Inflammatory macrophage treated with lipopolysaccharide for 1 hour (primary cell): ENCODE measurements at places on chromosomes 3 and 15.

DNA sequence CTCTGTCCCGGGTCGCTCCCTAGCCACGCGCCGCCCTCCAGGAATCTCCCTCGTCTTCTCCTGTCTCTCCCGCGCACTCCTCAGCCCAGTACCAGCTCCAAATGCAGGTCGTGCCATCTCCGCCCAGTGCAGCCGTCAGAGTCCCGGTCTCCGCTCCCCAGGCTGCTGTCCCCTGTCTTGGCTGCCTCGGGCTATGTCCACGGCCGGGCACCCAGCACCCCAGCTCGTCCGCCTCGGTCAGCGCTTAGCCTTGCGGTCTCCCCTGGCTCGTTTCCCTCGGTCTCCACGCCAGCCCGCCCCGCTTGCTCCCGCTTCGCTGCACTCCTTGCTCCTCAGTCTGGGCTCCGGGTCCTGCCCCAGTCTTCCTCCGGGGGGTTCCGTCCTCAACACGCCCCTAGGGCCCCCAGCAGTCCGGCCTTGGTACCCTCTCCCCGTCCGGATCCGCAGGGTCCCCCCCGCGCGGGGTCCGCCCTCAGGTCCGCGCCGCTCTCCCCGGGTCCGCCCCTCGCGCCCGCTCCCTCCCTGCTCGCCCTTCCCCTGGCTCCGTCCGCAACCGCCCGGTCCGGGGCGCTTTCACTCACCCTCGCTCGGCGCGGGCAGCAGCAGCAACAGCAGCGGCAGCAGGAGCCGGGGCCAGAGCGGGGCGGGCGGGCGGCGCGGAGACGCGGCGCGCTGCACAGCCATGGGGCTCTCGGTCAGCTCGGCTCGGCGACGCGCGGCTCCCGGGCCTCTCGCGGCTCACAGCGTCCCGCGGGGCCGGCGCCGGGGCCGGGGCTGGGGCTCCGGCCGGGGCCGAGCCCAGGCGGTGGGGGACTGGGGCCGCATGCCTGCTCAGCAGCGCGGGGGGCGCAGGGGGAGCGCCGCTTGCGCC, 462 bp downstream of the IGDCC3 start:
- DNase-seq = no peak

DNA sequence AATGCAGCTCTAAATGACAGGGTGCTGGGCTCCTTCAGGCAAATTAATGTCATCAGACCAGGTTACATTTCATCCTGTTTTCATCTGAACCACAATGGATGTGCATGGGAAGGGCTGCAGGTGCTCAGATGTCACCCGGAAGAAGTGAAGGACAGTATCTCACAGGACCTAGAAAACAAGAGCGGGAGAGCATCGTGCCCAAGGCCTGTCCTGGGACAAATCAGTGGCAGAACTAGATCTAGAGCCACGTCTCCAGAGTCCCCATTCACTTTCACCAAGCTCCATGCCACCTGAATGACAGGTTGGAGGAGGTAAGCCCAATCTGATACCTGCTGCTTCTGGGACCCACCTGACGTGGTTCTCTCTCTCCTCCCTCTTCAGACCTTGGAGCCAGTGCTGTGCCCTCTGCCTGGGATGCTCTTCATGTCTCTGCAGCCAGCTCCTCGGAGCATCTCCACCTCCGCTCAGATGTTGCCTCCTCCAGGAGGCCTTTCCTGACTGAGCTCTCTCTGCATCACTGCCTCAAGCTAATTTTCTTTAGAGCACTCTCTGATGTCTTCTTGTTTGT, 77.3 kb downstream of the CPN2 start:
- no peak for DNase-seq

GRCh38 chr3:108021131-108021530, 69.7 kb downstream of the CD47 start:
- no peak for DNase-seq

GRCh38 chr3:64354221-64354620, 129.0 kb upstream of the PRICKLE2 start:
- DNase-seq = no peak

- no peak for DNase-seq
Measured at GRCh38 chr3:5181469-5182141, 5.9 kb upstream of the EDEM1 start.

- no peak for DNase-seq
Measured at GRCh38 chr15:51782357-51782896, 31.0 kb downstream of the TMOD2 start.

DNA sequence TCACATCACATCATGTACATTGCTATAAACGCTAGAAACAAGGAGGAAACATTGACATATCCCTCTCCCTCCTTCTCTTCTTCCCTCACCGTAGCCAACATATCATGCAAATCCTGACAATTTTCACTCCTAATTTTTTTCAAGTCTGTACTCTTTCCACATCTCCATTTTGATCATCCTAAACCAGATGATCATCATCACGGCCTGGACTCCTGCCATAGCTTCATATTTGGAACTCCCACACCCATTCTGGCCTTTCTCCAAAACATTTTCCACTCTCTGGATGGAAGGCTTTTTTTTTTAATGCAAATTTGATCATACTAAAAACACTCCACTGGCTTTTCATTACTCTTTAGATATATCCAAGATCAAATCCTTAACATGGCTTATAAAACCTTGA, 248.0 kb upstream of the CNTN3 start:
- DNase-seq = no peak

- DNase-seq = no peak
Measured at GRCh38 chr3:186983659-186984058, 53.3 kb downstream of the ST6GAL1 start.

DNA sequence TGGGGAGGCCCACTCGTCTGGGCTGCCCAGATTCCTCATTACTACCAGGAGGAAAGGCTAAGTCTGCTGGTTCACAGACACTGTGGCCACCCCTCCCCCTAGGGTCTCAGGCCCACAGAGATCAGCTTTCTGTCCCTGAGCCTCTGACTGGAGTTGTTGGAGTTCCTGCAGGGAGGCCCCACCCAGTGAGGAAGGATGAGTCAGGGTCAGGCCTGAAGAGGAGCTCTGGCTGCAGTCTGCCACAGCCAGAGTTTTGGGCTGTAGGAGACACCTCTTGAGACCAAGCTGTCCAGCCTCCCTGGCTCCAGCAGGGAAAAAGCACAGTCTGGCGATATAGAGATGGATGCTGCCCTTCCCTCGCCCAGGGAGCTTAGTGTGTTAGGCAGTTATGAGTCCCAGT, 720.9 kb upstream of the SEMA6D start:
- no peak for DNase-seq

DNA sequence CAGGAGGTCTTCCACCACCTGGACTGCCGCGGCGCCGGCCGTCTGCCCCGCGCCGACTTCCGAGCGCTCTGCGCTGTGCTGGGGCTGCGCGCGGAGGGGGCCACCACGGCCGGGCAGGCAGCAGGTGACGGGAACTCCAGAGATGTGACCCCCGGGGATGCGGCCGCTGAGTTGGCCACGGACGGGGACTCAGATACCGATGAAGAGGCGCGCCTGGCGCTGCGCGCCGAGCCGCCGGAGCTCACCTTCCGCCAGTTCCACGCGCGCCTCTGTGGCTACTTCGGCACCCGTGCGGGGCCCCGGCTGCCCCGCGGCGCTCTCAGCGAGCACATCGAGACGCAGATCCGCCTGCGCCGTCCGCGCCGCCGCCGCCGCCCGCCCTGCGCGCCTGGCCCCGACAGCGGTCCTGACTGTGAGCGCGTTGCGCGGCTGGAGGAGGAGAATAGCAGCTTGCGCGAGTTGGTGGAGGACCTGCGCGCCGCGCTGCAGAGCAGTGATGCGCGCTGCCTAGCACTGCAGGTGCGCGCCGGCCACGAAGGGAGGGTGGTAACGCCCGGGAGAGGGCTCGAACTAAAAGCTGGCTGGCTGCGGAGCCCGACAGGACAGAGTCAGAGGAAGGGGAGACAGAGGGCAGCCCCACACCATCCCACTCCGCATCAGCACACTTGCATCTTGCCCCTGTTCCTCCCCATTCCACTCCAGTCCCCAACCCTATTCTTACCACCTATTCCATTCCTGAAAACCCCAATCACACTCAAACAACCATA, 885 bp downstream of the EFCC1 start:
- DNase-seq = no peak
